Activated CD4-positive, CD25-positive, alpha-beta regulatory T cell treated with anti-CD3 and anti-CD28 coated beads, Interleukin-2, amount 50 U/mL, for 72 hours (primary cell): ENCODE measurements at places on chromosomes 7 and 10.

DNA sequence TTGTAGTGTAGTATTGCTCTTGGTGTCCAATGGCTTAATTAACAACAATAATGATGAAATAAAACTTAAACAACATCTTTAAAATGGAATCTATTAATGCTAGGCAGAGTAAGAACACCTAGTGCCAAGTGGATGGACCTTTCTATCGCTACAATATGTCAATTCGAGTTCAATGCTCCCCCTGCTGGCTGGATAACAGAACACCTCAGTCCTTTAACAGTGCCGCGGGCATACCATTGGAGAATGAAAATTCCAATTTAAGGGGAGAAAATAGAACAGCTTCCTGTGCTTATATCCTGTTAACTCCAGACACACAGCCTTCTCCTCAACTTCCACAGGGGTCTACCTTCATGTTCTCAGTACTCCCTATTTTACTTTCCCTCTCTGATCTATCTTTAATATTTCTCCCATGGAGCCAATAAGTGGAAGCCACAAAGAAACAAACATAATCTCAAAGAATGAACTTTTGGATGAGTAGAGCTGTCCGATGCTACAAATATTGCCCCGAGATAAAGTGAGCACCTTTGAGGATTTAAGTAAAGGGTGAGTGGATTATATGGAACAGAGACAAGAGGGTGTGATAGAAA is 41.4 kb downstream of the COL1A2 start:
- DNase-seq: peak; percentile 39

DNA sequence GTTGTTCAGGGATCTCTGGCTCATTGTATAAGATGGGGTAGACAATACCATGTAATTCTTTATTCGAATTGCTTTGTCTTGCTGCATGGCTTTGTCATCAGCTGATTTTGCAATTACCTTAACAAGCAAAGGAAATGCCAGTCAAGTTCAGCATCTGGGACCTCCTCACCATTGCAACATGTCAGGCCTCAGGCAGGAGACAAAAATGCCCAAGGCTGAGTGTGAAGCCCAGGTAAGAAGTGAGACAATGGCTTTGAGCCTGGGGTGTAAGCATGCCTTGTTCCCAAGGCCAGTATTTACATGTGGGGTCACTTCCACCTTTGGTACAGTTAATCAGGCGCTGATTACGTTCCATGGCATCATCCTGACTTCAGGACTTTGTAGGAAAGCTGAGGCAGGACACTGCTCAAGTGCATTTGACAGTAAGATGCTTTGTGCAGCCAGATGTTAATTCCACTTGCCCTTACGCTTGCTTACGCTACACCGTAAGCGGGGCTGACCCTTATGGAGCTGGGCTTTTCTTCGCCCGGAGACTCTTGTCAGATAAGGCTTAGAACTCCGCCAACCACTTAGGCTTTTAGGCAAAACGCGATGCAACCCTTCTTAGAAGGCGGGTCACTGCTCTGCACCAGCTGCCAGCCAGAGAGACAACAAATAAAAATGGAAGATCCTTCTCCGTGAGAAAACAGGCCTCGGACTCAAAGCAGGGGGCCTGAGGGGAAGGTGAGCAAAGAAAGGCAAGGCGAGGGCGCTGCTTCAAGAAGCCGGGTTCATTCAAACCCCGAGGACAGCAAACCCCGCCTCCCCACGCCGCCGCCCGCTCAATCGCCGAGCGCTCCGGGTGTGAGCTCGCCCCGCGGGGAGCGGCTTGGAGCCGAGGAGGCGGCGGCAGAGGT is 1.3 kb upstream of the SP4 start:
- no peak for DNase-seq

- DNase-seq: no peak
Observed at GRCh38 chr7:36192053-36192824, 39.2 kb downstream of the EEPD1 start.

DNA sequence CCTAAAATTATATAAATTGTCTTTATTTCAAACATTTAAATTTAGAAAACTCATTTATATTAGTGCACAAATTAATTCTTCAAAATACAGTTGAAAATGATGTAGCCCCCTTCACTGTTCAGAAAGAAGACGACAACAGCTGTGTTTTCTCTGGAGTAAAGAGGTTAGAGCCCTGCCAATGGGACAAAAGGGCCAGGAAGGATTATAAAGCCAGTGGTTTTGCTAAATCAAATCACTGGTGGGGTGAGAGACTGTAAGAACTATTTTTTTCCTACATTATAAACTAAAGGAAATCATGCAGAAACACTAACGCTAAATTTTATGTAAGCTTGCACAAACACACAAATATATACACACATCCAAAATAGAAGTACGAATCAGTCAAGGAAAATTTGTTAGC is 386.6 kb downstream of the PARD3 start:
- no peak for DNase-seq

- DNase-seq: no peak
Observed at GRCh38 chr10:106395041-106395749, 769.3 kb downstream of the SORCS1 start.

- DNase-seq: no peak
Observed at GRCh38 chr10:16910793-16911164, 93.6 kb upstream of the RSU1 start.

GRCh38 chr10:6460861-6461409 is 119.1 kb downstream of the PRKCQ start:
- no peak for DNase-seq

- no peak for DNase-seq
Observed at GRCh38 chr10:69576334-69577011, 3.3 kb upstream of the NEUROG3 start.

- no peak for DNase-seq
Observed at GRCh38 chr7:38950309-38950708, 27.4 kb upstream of the POU6F2 start.

DNA sequence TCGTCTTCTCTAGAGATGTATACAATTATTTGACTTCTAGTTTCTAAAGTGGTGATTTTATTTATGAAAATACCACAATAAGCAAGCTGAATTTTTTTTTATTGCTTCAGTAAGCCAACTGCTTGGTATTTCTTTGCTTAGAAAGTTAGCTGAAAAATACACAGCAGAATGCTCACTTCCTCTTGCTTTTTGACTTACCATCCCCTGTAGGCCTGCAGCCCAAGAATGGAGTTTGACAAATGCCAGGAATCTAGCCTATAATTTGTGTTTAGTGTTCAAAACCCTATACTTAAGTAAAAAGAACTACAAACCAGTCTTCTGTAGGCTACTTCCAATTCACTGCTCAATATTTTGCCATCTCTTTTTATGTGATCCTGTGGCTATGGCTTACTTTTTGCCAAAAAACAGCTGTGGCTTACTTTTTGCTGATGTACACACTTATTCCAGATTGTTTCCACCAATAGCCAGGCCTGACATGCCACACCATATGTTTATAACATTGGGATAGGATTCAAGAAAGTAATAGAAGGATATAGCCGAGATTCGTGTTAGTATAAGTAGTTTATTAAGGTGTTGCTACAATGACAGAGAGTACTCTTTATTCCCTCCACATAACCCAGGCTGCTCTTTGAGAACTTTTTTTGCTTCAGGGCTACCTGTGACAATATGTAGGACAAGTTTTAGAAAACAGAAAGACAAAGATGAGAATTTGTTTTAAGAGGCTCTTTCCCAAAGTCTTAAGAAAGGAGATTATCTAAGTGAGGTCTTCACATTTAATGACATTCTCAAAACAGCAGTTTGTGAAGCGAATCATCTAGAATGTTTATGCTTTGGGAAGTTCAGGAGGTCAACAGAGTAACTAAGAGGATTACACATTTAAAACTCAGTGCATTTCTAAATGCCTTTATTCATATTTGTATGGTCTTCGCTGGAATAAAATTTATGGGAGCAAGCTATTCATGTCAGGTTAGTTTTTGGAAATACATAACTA is 263.9 kb upstream of the FZD1 start:
- DNase-seq: no peak

GRCh38 chr10:30818010-30818660 is 188.6 kb upstream of the LYZL2 start:
- no peak for DNase-seq

GRCh38 chr10:52770904-52771303 is 1.7 kb downstream of the MBL2 start:
- no peak for DNase-seq
